Bronchial epithelial cell (primary cell): ENCODE measurements at places on chromosomes 4 and X. TPM values are rescaled to one million over a fixed set of nuclear protein-coding genes. Genes with fewer than 3 reads are reported as not detected.

Gene CLCN4
- total RNA-seq: 1.3 and 2.4 TPM in 2 replicates

Gene ARHGAP10
- 8.4 and 11.3 TPM in 2 replicates for total RNA-seq

Gene SH2D1A
- not detected in 2 replicates for total RNA-seq

Gene IRF2
- total RNA-seq: 15.2 and 16.1 TPM in 2 replicates

Gene TMPRSS11A
- total RNA-seq: 0.38 TPM in 1 of 2 replicates, not detected in the other

Gene ADH4
- total RNA-seq: not detected in 2 replicates

Gene CT47B1
- total RNA-seq: not detected in 2 replicates
